ENCODE measurements at places on chromosomes 7 and 10.
A peak's percentile ranks its signal among the peaks of the same experiment; 100 is the strongest.

GRCh38 chr7:112449902-112450806, at the start of gene IFRD1:
TSS of gene IFRD1 (plus strand) at chr7:112450460. CDS start at chr7:112450689, 229 bp downstream.
- peak; percentile 97 for DNase-seq

- no peak for DNase-seq
These were observed 128.4 kb upstream of the PPP2R2D start for GRCh38 chr10:131772441-131772840.

DNA sequence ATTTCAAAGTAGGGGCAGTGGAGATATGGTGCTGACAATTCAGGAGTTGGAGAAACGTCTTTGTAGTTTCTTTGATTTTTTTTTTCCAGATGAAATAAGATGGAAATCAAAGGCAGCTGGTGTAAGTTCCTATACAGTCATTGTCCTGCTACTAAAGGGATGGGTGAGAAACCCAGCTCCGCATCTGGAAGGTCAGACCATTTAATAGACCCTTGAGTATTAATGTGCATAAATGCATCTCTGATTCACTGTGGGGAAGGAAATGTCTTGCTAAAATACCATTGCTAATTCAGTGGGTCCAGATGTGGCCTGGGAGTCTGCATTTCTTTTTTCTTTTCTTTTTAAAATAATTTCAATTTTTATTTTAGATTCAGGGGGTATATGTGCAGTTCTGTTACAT, 15.5 kb downstream of the ABCB4 start:
- no peak for DNase-seq

- DNase-seq: no peak
These were observed 29.9 kb upstream of the PDCD4 start for GRCh38 chr10:110841767-110842267.

GRCh38 chr7:97982647-97983046, 7.3 kb downstream of the OCM2 start:
- no peak for DNase-seq

DNA sequence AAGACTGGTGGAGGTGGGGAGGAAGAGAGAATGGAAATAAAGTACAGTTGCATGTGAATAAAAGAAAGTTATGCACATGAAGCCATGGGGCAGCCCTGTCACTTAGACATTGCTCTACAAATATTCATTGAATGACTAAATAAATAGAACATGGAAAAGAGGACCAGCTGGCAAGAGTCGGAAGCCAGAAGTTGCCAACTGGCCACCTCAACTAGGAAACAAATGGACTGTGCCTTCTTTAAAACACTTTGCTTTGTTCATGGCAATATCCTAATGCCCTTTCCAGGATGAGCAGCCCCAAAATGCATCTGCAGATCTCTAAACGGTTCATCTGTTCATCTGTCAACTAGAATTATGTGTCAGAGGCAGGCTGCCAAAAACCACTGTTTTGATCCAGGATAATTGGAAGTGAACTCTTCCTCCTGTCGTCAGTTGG, 157.3 kb downstream of the NOC3L start:
- no peak for DNase-seq

DNA sequence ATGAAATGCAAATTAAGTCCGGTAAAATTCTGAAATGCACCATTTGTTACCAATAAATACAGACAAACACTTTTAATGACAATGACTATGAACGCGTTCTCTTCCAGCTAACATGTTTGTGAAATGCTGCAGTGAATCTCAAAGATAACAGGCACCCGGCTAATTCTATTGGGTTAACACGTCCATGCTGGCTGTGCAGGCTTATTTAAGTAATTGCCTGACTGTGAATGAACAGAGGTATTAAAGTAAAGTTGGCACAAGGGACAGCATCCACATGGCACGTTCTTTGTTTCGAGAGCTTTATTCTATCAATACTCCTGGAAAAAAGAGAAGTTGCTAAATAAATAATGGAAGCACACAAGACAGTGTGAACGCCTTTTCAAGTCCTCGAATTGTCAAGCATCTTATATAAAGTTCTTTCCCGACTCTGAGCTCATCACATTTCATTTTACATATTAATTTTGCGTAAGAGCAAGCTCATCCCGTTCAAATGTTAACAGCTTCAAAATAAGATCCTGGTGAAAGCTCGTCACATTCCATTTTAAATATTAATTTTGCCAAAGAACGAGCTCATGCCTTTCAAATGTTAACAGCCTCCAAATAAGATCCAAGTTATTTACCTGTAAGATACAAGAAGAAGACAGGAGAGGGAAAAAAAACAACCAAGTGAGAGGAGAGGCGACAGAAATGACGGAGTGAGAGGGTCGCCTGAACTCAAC, 111.3 kb upstream of the RHEB start:
- no peak for DNase-seq

DNA sequence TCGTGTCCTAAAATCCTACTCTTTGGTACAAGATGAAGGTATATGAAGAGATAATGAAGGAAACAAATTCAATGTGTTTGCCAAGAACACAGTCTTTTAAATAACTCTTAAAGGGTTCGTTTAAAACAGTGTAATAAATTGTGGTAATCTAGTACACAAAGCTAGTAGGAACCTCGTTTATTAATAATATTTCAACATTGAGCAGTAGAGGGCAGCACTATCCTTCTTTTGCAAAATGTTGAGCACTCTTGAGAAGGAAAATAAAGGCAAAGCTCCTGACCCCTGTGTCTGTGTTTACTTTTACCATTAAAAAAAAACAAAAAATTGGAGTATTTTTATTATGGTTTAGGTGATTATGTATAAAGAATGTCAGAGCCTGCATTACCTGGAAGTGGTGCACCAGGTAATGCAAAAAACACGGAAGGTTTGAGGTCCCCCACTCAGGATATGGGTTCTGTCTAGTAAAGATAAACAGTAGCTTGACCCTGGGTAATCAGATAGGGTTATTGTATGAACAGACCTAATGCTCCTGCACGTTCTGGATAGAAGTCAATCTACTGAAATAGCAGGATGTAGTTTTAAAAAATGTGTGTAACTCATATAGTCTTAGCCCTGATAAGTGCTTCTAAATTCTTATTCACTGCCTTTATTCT, 5.7 kb upstream of the GOT1 start:
- DNase-seq: no peak

All from T follicular helper cell (primary cell).